Activated naive CD8-positive, alpha-beta T cell treated with anti-CD3 and anti-CD28 coated beads, Interleukin-2, amount 10 ng/mL, durations not matched to agents 7 days and 5 days (primary cell): ENCODE measurements at places on chromosomes 4 and X. TPM values are rescaled to one million over a fixed set of nuclear protein-coding genes. Genes with fewer than 3 reads are reported as not detected.

DNA sequence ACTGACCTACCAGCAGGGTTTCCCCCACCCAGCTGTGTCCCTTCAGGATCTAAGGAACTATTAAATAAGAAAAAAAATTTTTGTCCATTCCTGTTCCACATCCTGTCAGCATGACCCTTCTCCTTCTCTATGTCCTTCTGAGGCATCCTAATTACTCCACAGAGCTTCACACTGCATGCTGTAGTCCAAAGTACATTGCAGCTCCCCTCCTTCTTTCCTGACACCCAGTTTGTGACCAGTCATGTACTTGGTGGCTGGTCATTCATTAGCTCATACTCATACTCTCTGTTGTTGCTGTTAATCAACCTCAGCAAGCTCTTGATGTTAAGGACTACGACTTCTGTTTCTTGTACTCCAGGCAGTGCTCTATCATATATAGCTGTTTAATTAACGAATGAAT is 2.4 kb upstream of the EGF start:
- DNase-seq = no peak

DNA sequence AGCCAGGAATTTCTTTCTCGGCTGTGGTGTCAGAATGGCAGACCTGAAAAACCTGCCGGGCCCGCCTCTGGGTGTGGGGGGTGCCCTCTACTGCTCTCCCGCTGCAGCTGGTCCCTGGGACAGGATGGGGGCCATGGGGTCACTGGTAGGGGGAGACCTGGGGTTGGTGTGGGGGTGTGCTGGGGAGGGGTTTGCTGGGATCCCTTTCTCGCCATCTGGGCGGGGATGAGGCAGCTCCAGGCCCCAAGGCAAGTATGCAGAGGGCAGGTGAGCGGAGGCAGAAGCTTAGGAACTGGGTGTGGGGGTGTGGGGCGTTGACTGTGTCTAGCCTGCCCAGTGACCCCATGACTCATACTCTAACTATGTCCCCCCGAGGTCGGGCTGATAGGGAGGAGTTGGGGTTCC is 884 bp downstream of the CCDC120 start:
- no peak for DNase-seq

GRCh38 chr4:183540410-183541009 is 35.7 kb downstream of the ING2 start:
- no peak for DNase-seq

GRCh38 chr4:86596807-86597206 is 2.7 kb downstream of the PTPN13 start:
- DNase-seq = no peak

DNA sequence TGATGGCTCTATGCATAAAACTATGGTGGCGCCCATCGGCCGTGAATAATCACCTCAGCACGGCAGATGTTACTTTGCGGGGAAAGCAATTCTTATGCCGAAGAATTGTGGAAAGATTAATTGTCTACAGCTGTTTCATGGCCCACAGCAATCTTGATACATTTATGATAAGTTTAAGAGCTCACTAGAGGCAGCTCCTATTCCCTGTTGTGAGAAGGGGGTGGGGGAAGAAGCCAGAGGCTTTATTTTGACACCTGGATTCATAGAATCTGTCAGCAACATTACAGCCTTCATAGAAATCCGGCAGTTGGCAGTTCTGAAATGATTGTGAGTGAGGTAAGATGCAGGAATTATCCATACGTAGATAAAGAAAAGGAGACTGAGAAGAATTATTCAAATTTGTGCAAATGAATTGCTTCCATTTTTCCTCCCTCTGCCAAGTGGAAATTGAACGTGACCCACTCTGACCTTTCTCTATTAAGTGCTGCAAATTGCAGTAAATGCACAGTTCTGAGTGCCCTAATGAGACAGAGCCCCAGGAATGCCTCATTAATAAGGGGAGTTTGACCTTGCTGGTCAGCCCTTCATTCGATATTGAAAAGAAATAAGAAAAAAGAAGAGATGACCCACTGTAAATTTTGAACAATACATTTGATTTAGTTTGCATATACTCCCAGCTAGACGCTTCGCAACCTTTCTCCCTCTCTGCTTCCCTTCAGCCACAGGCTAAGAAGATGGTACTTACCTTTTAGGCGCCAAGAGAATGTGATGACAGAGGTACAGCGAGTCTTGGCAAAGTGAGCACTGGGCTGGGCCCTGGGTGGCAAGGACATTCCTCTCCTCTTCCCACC is 188.8 kb downstream of the GPAT3 start:
- no peak for DNase-seq

DNA sequence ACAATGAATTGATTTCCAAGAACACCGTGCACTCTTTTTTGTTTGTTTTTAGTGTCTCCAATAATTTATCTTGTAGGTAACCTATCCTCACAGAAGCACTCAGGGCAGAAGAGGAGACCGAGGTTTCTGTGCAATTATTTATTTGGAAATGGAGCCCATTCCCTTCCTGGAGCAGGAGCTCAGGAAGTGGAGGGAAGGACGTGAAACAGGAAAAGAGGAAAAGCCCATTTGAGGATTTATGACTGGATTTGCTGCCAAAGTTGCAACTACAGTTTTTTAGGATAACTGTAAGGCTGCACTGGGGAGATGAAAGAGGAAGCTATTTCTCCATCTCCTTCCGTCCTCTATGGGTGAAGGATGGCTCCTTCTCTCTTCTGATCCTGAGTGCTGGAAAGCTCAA is 31.7 kb upstream of the MXRA5 start:
- DNase-seq = no peak

DNA sequence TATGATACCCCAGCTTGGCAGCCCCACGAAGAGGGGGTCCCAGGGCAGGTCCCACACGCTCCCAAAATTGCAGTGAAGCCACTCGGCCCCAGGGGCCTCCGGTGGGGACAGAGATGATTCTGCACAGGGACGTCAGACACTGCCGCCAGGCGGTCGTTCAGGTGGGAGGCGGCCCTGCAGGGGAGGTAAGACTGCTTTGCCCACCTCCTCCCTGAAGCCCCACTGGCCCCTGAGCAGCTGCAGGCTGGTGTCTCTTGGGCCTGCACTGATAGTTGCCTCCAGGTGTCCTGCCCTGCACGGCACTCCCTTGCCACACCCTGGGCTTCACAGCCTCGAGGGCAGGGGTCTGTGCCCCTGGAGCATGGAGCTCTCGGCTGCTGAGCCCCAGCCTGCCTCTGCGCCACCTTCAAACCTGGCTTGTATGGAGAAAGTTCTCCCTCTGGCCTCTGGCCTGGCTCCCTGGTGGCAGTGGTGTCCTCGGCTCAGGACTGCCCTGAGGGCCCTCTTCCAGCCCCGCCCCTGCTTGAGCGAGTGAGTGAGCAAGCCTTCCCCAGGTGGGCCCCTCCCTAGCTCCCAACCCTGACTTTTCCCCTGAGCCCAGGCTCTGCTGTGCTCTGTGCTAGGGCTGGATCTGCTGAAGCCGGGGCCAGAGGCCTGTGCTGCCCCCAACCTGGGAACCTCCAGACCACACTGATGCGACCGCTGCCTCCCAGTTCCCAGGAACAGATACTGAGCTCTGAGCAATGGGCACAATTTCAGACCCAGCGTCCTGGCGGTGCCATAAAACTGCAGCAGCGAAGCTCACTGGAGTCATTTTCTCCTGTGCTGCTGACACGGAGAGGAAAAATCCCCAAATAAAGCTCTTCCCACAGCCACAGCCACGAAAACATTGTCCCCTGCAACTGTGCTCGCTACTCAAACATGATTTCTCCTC is 16.1 kb downstream of the ADRA2C start:
- DNase-seq = no peak

DNA sequence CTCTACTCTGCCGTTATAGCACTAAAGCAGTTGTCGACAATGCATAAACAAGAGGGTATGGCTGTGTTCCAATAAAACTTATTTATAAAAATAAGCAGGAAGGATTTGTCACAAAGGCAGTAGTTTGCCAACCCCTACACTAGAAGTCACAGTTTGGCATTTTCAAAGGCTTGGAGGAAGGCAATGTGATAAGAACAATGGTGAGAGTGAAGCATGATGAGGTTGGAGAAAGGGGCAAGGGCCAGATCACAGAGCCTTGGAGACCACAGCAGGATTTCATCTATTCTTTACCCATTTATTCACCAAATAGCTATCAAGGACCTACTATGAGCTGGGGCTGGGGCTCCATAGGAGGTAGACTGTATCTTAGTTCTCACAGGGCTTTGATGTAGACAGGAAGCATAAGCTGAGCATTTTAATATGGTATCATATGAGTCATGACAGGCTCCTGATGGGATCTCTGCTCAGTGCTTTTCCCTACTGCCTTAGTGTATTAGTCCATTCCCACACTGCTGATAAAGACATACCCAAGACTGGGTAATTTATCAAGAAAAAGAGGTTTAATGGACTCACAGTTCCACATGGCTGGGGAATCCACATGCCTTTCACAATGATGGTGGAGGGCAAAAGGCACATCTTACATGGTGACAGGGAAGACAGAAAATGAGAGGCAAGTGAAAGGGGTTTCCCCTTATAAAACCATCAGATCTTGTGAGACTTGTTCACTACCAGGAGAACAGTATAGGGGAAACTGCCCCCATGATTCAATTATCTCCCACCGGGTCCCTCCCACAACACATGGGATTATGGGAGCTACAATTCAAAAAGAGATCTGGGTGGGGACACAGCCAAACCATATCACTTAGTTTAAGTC is 58.9 kb downstream of the PPM1K start:
- no peak for DNase-seq

GRCh38 chr4:14862891-14863290 is 139.4 kb upstream of the CPEB2 start:
- no peak for DNase-seq

- DNase-seq = no peak
These were observed 118.0 kb downstream of the SLC4A4 start for GRCh38 chr4:71456841-71457240.

DNA sequence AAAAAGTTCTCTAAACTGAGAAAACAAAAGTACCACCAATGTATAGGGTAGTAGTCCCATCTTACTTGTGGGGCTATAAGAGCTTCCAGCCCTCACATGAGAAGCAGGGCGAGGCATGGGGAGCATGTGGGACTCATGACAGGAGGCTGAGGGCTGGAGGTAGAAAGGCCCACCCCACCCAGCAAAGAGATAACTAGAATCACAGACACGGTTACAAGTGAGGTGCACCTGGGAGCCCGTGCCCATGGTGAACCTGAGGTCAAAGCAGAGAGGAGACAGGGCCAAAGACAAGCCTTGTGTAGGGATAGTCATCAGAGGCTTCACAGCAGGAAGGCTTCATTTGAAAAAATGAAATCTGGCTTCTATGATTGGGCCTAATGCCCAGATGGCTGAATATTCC is 55.4 kb downstream of the TTC29 start:
- DNase-seq = no peak

DNA sequence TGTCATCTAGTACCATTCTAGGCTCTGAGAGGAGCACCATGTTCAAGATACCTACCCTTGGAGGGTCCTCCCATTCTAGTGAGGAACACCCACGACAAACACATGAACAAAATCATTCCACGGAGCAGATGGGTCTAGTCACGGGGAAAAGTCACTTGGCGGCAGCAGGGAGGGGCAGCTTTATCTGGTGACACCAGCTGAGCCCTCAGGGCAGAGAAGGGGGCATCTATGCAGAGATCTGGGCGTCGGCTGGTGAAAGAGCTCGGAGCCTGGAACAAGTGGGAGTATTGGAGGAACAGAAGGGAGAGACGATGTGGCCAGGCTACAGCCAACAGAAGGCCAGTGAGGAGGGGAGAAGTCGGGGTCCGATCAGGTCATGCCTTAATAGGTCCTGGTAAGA is 11.9 kb upstream of the PDHA1 start:
- DNase-seq = no peak

GRCh38 chrX:10414156-10414824 is 206.1 kb downstream of the MID1 start:
- DNase-seq = no peak

DNA sequence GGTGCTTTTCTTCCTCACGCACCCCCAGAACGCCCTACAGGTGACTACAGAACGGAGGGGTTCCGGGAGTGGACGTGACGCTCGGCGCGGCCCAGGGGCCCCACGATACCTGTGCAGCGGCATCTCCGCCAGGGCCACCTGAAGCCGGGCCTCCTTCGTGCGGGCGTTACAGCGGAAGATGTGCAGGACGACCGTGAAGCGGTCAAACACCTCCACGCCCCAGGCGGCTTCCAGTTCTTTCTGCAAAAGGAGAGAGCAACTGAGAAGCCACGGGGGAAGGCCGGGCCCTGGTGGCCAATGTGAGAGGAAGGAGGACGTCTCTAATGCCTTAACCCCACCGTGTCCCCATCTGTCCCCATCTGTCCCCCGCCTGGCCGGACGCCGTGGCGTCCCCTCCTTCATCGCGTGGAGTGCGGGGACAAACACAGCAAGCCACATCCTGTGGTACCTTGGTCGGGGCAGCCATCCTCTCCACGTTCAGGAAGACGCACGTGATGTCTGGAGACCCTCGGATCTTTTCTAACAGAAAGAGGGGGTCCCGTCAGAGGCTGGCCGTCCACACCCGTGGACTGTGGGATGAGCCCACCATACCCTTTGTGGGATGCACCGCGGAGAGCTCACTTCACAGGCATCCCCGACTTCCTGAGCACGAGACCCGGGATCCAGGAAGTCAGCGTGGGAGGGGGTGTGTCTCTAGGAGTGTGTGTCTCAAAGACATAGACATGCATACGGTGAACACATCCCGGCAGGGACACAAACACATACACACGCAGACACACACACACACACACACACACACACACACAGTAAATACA is 3.6 kb downstream of the GTPBP6 start:
- no peak for DNase-seq

GRCh38 chr4:26127851-26128337 is 192.9 kb upstream of the RBPJ start:
- DNase-seq = no peak

DNA sequence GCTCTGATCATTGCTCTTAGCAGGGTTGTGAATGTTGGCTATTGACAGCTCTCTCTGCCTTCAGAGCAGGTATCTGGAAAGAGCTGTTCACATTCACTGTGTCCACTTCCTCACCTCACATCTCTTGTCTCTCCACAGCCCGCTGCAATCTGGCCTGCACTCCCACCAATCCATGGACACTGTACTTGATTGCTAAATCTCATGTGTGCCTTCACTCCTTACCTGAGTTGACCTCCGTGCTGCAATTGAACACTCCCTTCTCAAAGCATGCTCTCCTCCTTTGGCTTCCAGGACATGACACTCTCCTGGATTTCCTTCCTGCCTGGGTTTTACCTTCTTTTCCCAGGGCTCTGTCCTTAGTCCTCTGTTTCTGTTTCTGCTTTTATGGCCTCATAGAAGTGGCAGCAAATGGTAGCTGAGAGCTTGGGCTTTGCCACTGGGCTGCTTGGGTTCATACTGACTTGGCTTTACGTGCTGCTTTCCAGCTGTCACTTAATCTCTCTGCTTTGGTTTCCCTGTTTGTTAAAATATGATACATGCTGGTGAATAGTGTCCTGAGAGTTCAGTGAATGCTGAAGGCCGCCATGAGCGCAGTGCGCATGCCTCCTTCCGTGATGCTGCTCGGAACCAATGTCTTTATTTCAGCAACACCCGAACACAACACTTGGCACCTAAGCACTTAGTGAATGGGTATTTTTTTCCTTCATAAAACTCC is 29.5 kb downstream of the DCUN1D4 start:
- DNase-seq = no peak

The ARMCX4 gene
- 4.3 TPM for total RNA-seq

The CLCN4 gene
- 0.25 TPM for total RNA-seq

The NDST4 gene
- total RNA-seq = not detected

The ERCC6L gene
- total RNA-seq = 7.9 TPM

The ATP2B3 gene
- total RNA-seq = not detected

The ETDB gene
- total RNA-seq = not detected

The SLC38A5 gene
- 62.6 TPM for total RNA-seq

The ZAR1 gene
- not detected for total RNA-seq

The RGN gene
- not detected for total RNA-seq

The GTPBP6 gene
- total RNA-seq = 64.5 TPM

The TSPAN6 gene
- total RNA-seq = 0.17 TPM
